Keratinocyte (primary cell): ENCODE measurements at places on chromosomes 4 and X.

GRCh38 chr4:19623866-19624265 is 627.8 kb upstream of the SLIT2 start:
- no peak overlapping the region for H3K27ac ChIP-seq
- DNase-seq = no peak
- H3K4me3 ChIP-seq = no peak overlapping the region
- H3K4me1 ChIP-seq = no peaks in the 10 kb centered on the region

GRCh38 chr4:82515705-82516104 is 46.1 kb downstream of the TMEM150C start:
- H3K27me3 ChIP-seq = no peaks in the 10 kb centered on the region
- DNase-seq = no peak
- no peaks in the 10 kb centered on the region for H3K36me3 ChIP-seq
- H3K4me3 ChIP-seq = no peak overlapping the region

DNA sequence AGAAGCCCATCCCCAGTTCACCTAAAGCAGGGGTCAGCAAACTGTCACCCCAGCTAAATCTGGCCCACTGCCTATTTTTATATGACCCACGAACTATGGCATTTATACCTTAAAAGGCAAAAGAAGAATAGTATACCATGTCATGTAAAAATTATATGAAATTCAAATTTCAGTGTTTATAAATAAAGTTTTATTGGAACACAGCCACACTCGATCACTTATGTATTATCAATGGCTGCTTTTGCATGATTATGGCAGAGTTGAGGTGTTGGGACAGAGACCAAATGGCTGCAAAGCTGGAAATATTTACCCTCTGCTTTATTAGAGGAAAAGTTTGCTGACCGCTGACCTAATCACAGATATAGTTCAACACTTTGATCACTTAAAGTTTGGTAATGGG is 59.2 kb upstream of the GATB start:
- DNase-seq = no peak
- H3K4me3 ChIP-seq = no peak overlapping the region
- no peaks in the 10 kb centered on the region for H3K4me1 ChIP-seq
- no peaks in the 10 kb centered on the region for H3K27me3 ChIP-seq
- no peak overlapping the region for H3K27ac ChIP-seq

- no peaks in the 10 kb centered on the region for H3K36me3 ChIP-seq
- no peak overlapping the region for H3K27ac ChIP-seq
- no peaks in the 10 kb centered on the region for H3K4me1 ChIP-seq
- no peak overlapping the region for H3K4me3 ChIP-seq
- DNase-seq = no peak
Observed at GRCh38 chr4:28010577-28011240, 1150.1 kb downstream of the STIM2 start.

DNA sequence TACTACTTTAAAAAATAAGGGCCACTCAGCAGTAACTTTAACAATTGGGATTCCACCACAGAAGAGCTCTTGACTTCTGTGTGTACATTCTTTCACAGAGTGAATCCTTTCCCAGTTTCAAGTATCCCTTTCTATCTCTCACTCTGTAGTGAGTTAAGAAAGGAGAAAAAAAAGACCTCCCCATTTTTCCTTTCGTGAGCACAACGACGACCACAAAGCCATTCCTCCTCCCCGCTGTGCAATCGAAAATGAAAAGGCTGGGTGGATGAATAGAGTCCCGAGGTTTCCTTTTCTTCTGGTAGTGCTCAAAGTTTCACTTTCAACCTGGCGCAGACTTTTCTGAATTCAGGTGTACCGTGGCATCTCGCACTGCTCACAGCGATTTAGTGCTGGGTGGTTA is 58.0 kb downstream of the TAB3 start:
- no peak overlapping the region for H3K4me3 ChIP-seq
- H3K36me3 ChIP-seq = no peaks in the 10 kb centered on the region
- H3K27ac ChIP-seq = no peak overlapping the region
- H3K4me1 ChIP-seq = no peaks in the 10 kb centered on the region

DNA sequence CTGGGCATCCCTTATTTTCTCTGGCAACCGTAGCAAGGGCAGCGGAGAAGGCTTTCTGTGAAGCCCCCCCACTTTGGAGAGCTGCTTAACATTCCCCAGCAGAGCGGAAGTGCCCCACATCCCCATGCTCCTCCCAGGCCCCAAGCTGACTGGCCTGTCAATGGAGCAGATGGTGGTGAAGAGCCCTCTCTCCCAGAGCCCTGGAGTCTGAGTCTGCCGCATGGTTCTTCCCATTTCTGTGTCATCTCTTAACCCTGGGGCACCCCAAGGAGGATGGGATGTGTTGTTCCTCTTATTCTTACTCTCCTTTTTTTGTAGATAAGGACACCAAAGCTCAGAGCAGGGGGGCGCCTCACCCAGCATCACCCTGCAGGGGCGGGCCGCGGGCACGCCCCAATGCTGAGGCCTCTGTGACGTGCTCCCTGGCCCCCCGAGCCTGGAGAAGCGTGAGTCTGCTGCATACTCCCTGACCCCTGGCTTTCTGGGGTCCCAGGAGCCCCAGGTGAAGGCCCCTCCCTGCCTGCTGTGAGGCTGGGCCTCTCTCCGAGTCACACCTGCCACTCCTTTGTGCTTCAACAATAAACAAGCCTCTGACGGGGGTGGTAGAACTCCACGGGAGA is 35.9 kb downstream of the ADRA2C start:
- no peaks in the 10 kb centered on the region for H3K27me3 ChIP-seq
- no peaks in the 10 kb centered on the region for H3K36me3 ChIP-seq
- H3K4me3 ChIP-seq = no peak overlapping the region

DNA sequence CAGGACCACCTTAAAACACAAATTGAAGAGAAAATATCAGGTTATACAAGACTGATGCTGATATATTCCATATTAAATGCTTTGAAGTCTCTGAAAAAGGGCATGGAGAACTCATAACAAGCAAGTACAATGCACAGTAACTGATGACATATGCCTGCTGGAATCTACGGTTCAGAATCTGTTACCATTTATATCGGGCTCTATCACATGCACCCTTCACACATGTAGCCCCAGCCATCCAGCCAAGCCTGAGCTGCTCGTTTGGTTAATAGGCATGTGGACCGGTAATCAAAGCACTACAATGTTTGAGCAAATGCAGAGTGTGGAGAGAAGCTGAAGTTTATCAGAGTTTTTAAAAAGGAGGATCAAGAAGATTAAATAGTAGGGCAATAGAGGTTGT is 11.8 kb downstream of the COMMD8 start:
- no peaks in the 10 kb centered on the region for H3K4me1 ChIP-seq
- DNase-seq = no peak
- H3K27me3 ChIP-seq = no peaks in the 10 kb centered on the region
- no peak overlapping the region for H3K4me3 ChIP-seq

- DNase-seq = no peak
- no peaks in the 10 kb centered on the region for H3K27me3 ChIP-seq
- H3K27ac ChIP-seq = no peak overlapping the region
- no peaks in the 10 kb centered on the region for H3K36me3 ChIP-seq
- H3K4me3 ChIP-seq = no peak overlapping the region
Observed at GRCh38 chr4:123709336-123709735, 312.7 kb downstream of the SPRY1 start.

DNA sequence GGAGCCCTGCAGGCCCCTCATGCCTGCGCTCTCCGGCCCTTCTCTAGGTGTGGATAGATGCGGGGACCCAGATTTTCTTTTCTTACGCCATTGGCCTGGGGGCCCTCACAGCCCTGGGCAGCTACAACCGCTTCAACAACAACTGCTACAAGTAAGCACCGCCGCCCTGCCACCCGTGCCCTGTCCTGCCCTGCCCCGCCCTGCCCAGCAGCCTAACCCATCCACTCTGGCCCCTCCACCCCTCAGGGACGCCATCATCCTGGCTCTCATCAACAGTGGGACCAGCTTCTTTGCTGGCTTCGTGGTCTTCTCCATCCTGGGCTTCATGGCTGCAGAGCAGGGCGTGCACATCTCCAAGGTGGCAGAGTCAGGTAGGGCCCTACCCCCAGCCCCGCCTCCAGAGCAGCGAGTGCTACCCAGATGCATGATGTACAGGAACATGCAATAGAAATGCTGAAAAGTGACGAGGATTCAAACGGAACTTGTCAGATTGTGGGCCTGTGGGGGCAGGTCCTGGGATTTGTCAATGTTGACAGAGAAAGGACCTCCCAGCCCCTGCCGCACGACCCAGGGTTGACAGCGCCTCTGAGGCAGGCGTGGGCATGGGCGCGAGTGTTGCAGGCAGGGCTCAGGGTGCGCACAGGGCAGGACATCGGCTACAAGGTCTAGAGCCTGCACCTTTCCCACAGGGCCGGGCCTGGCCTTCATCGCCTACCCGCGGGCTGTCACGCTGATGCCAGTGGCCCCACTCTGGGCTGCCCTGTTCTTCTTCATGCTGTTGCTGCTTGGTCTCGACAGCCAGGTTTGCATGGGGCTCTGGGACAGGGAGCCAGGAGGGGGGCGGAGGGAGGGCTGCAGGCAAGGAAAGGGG is 5.7 kb downstream of the SLC6A8 start:
- DNase-seq = no peak
- no peak overlapping the region for H3K4me3 ChIP-seq
- no peaks in the 10 kb centered on the region for H3K36me3 ChIP-seq
- peaks cover 8% of the 10 kb centered on the region for H3K4me1 ChIP-seq
- H3K27me3 ChIP-seq = no peaks in the 10 kb centered on the region
- H3K27ac ChIP-seq = no peak overlapping the region

- no peaks in the 10 kb centered on the region for H3K27me3 ChIP-seq
- H3K4me1 ChIP-seq = no peaks in the 10 kb centered on the region
- no peaks in the 10 kb centered on the region for H3K36me3 ChIP-seq
- DNase-seq = no peak
- H3K27ac ChIP-seq = no peak overlapping the region
Observed at GRCh38 chr4:162727232-162727631, 439.5 kb downstream of the NAF1 start.

- no peaks in the 10 kb centered on the region for H3K27me3 ChIP-seq
- DNase-seq = no peak
- peaks cover 53% of the 10 kb centered on the region for H3K36me3 ChIP-seq
- H3K4me3 ChIP-seq = no peak overlapping the region
- peaks cover 3% of the 10 kb centered on the region for H3K4me1 ChIP-seq
Observed at GRCh38 chr4:1336088-1336491, 10.9 kb upstream of the UVSSA start.

- no peaks in the 10 kb centered on the region for H3K36me3 ChIP-seq
- H3K27ac ChIP-seq = peak overlapping the region; percentile 88
- peaks cover 8% of the 10 kb centered on the region for H3K4me1 ChIP-seq
Observed at GRCh38 chr4:143186649-143187048, 1.9 kb downstream of the USP38 start.

DNA sequence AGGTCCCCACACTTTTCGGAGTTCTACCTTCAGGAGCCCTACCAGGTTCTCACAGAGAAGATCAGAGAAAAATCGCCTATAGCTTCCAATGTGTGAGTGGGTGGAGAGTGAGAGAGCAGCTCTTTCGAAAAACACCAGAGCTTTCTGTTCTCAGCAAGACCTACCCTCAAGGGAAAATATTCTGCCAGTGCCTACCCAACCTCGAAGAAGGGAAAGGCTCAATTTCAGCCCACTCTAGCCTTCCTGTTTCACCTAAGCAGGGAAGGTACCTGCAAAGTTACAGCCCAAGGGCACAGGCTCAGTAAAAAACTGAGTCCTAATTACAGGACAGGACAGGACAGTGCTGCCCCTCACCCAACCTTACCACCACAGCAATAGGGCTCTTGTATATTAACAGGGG is 104.0 kb upstream of the WDR17 start:
- no peak overlapping the region for H3K4me3 ChIP-seq
- no peaks in the 10 kb centered on the region for H3K4me1 ChIP-seq

DNA sequence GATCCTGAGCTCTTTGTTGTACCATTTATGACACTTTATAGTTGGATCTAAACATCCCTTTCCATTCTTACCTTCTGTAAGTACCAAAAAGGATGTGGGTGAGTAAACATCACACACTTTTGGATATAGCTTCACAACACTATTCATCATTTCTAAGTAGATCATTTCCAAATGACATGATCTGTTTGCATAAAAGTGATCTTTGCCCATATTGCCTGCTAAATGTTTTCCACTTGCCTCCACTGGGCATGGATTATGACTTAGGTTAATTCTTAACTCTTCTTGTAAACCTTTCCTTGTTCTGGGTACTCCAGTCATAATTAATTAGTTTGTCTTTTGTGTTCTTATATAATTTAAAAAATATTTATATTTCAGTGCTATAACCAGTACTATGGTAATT is 244.9 kb upstream of the AGA start:
- no peaks in the 10 kb centered on the region for H3K27me3 ChIP-seq
- H3K36me3 ChIP-seq = no peaks in the 10 kb centered on the region
- DNase-seq = no peak
- H3K4me1 ChIP-seq = no peaks in the 10 kb centered on the region

- H3K4me3 ChIP-seq = no peak overlapping the region
- no peak overlapping the region for H3K27ac ChIP-seq
- peaks cover 2% of the 10 kb centered on the region for H3K27me3 ChIP-seq
- H3K4me1 ChIP-seq = peaks cover 9% of the 10 kb centered on the region
- no peak for DNase-seq
Observed at GRCh38 chrX:30302956-30303355, 6.2 kb downstream of the NR0B1 start.

DNA sequence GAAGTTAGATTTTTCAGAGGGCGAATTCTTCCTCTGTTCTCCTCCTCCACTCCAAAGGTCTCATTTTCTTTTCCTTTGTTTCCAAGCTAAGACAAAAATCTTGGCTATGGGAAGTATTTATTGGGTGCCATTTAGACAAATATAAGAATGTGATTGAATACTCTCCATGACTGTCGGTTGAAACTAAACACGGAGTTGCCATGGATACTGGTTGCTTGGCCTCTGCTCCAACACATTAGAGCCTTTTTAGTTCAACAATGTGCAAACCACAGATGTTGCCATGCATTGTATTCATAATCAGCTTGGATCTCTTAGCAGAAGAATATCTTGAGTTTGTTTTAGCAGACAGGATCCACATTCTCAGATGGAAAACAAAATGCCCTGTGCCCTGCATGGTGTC is 366.5 kb upstream of the LCORL start:
- no peak overlapping the region for H3K4me3 ChIP-seq
- H3K27ac ChIP-seq = no peak overlapping the region
- no peaks in the 10 kb centered on the region for H3K27me3 ChIP-seq
- no peaks in the 10 kb centered on the region for H3K36me3 ChIP-seq
- peaks cover 6% of the 10 kb centered on the region for H3K4me1 ChIP-seq
- no peak for DNase-seq

GRCh38 chr4:44931720-44932119 is 205.4 kb upstream of the GNPDA2 start:
- DNase-seq = no peak
- H3K36me3 ChIP-seq = no peaks in the 10 kb centered on the region
- H3K4me1 ChIP-seq = no peaks in the 10 kb centered on the region

GRCh38 chrX:97494756-97495372 is 611.2 kb downstream of the RPA4 start:
- H3K27ac ChIP-seq = no peak overlapping the region
- H3K4me3 ChIP-seq = no peak overlapping the region
- no peaks in the 10 kb centered on the region for H3K4me1 ChIP-seq
- no peak for DNase-seq

GRCh38 chr4:82761229-82761628 is 37.4 kb downstream of the SCD5 start:
- H3K36me3 ChIP-seq = no peaks in the 10 kb centered on the region
- no peak for DNase-seq
- no peaks in the 10 kb centered on the region for H3K27me3 ChIP-seq

GRCh38 chrX:123274796-123275195 is 90.7 kb downstream of the GRIA3 start:
- no peaks in the 10 kb centered on the region for H3K36me3 ChIP-seq
- DNase-seq = no peak
- H3K4me1 ChIP-seq = no peaks in the 10 kb centered on the region
- no peak overlapping the region for H3K4me3 ChIP-seq
